ENCODE measurements at places on chromosomes 4 and X. TPM values are rescaled to one million over a fixed set of nuclear protein-coding genes. Genes with fewer than 3 reads are reported as not detected.

The PWWP3B gene
- 7.5 TPM for polyA plus RNA-seq

The CYP4V2 gene
- 5.8 TPM for polyA plus RNA-seq

The RAB41 gene
- polyA plus RNA-seq: not detected

The F9 gene
- polyA plus RNA-seq: not detected

The PRSS12 gene
- polyA plus RNA-seq: 2.4 TPM

The DNAAF6 gene
- not detected for polyA plus RNA-seq

The CCNA2 gene
- polyA plus RNA-seq: 7.5 TPM

The MAML3 gene
- 10.2 TPM for polyA plus RNA-seq
